A549 treated with CORT108297 at 1 μM for 4 hours (cell line): ENCODE measurements at places on chromosomes 12 and 14. TPM values are rescaled to one million over a fixed set of nuclear protein-coding genes. Genes with fewer than 3 reads are reported as not detected.

The ZC2HC1C gene
- 3.4 to 3.6 TPM (median 3.5 TPM) in 5 replicates for total RNA-seq

The HOXC13 gene
- total RNA-seq = 10.3 to 17.8 TPM (median 12.3 TPM) in 5 replicates

The DCAF11 gene
- total RNA-seq = 19.4 to 24.7 TPM (median 20.5 TPM) in 5 replicates

The SLCO1A2 gene
- 0.07 to 0.32 TPM (median 0.13 TPM) in 3 of 5 replicates, not detected in the others for total RNA-seq

The INTS13 gene
- 23.5 to 38.6 TPM (median 25.0 TPM) in 5 replicates for total RNA-seq

The ARHGAP5 gene
- 35.6 to 55.1 TPM (median 48.9 TPM) in 5 replicates for total RNA-seq

The PRB2 gene
- not detected in 5 replicates for total RNA-seq

The CAPZA3 gene
- total RNA-seq = not detected in 5 replicates

The RPGRIP1 gene
- 0.13 to 0.24 TPM (median 0.19 TPM) in 5 replicates for total RNA-seq

The GZMB gene
- not detected in 5 replicates for total RNA-seq
